ENCODE measurements at places on chromosomes 5 and 9.

DNA sequence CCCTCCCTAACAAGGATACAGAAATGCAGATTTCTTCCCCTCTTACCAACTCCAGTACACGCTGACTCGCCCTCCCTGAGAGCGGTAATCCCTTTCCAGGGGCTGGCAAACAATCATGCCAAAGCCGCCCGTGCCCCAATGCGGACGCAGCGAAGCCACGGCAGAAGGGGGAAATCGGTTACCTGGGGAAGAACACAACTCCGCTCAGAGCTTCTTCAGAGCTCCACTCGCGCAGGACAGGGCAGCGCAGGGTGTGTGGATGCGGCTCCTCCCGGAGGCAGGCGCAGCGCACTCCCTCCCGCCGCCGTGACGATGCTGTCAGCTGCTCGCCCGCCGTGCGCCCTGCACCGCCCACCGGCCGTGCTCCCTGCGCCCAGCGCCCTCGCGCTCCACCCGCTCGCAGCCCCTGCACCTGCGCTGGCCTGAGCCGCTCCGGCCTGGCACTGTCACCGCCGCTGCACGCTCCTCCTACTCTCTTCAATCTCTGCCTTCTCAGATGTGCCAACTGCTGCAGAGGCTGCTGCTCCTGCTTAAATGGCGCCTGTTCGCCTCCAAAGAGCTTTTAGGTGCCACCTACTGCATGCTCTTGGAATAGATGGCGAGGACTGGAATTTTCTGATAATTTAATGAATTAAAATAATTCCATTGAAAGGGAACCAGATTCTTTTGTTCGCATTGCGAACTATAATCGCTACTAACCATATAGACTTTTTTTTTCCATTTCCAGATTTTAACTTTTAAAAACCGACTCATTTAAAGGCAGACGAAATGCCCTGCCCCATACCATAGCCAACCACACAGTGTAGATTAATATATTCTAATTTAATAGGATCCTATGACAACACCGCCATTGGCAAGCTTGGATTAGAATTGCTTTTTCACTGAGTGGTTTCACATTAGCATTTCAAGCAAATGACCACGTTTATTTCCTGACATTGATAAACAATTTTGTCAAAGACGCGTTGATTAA is at the start of gene DIRAS2:
DIRAS2 (minus strand) TSS at position 255 of the 970 bp plus-strand sequence. CDS start 28,997 bp downstream, outside the sequence.
- DNase-seq, result peak; percentile 40

DNA sequence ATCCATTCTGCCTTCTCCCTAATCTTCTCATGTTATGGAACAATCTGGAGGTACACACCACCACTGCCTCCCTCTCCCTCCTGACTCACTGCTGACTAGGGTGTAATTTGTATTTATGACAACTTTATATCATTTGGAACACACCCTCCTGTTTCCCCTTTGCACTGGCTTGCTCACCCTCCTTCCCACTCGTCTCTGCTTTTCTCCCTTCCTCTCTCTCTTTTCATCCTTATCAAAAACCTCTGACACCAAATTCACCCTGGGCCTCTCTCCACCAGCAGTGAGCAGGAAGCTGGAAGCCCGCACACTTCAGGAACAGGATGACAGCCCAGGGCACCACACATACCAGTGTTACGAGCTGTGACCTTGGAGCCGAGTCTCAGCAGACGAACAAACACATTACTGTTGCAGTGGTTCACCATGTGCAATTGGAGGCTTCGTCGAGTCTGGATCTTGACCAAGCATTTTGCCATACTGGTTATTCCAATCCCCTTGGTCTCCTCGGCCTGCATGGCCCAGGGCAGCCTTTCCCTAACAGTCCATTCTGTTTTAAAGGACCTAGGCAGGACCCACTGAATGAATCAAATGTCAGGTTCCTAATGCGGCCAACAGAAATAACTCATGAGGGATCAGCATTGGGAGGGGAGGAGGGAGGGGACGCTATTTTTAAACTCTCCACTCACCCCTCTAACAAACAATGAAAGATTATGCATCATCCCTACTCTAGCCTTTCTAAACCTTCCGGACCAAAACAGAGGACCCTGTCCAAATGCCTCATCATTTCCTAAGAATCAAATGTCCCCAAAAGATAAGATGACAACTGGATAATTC is 203.9 kb upstream of the RASEF start:
- no peak for DNase-seq

DNA sequence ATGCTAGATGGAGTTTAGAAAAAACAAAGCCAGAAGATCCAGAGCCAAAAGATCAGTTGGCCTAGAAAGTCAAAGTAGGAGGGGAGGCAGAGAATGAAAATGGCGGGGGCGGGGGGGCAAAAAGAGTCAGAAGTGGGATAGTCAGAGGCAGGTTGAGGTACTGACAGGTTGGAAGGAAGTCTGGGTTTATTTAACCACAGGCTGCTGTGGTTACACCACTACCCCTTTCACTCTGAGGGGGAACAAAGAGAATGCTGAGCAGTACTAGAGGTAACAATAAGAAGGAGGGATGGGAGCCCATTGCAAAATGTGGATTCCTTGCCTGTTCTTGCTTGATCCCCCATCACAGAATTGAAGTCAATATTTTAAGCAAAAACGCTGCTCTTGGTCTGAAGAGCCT is 111.8 kb downstream of the CAVIN4 start:
- no peak for DNase-seq

GRCh38 chr9:11328326-11328725 is 715.5 kb upstream of the PTPRD start:
- DNase-seq, result no peak

GRCh38 chr9:93665128-93665636 is 88.8 kb downstream of the PHF2 start:
- DNase-seq, result no peak
